ENCODE measurements at places on chromosomes 1 and 21.

- no peak for DNase-seq
- no peaks in the 10 kb centered on the region for H3K27me3 ChIP-seq
- no peak overlapping the region for H3K4me3 ChIP-seq
- no peaks in the 10 kb centered on the region for H3K36me3 ChIP-seq
- no peaks in the 10 kb centered on the region for H3K4me1 ChIP-seq
- no peak overlapping the region for H3K27ac ChIP-seq
Observed at GRCh38 chr1:244583358-244583982, 69.5 kb upstream of the DESI2 start.

DNA sequence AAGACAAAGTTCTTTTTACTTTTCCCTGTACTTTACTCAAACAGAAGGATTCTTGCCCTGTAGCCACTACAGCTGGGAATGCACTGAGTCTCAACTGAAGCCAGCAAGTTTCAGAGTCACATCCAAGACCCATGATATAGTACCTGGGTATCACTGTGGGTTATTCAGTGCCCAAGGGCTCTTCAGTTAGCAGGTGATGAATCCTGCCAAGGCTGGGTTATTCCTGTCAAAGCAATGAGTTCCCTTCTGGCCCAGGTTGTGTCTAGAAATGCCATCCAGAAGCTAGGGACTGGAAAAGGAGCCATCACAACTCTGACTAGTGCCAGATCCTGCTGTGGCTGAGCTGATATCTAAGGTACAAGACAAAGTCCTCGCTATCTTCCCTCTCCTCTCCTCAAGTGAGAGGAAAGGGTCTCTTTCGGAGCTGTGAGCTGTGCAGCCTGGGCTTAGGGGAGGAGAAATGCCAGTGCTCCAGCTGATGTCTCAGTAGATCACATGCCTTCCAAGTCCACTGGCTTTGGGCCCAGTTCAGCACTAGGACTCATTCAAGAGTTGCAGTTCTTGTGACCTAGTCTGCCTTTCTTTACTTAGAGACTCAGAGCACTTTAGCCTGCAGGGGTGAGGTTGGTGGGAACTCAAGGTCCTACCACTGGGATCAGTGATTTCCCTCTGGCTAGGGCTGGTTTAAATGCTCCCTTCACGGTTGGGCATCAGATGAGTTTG, 369.4 kb downstream of the TBX15 start:
- H3K4me3 ChIP-seq, result no peak overlapping the region
- no peak for DNase-seq
- no peak overlapping the region for H3K27ac ChIP-seq

DNA sequence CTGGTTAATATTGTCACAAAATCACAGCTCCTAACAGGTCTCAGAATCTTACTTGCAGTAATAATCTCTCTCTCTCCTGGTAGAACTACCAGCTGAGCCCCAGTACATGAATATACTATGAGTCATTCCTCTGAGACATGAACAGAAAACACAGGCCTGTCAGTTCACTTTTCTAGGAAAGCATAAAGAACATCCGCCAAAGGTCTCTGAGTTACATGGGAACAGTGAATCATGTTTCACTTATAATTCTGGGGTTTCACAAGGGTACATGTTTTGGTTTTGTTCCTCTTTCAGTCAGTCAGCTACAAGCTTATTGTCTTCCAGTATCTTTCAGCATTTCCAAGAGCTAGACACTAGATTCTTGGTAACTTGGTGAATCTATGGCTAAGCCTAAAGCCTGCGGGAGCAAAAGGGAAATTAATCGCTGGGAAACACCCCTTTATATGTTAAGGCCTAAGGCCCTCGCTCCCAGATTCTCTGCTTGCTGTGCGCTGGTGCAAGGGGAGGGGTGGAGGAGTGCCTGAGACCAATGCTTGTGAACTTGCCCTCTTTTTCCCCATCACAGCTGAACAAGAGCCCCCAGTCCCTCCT, 31.7 kb downstream of the IFNGR2 start:
- H3K4me3 ChIP-seq, result no peak overlapping the region
- no peaks in the 10 kb centered on the region for H3K27me3 ChIP-seq
- DNase-seq, result no peak
- H3K4me1 ChIP-seq, result peaks cover 15% of the 10 kb centered on the region

DNA sequence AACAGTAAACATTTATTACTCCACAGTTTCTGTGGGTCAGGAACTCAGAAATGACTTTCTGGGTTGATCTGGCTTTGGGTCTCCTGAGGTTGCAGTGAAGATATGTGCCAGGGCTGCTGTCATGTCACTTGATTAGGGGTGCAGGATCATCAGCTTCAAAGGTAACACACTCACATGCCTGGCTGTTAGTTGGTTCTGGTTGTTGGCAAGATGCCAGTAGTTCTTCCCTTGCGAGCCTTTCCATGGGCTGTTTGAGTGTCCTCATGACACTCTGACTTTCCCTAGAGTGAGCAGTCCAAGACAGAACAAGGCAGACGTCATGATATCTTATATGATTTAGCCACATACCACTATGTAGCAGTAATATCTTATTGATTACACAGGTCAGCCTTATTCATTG, 1.8 kb downstream of the SWT1 start:
- H3K27me3 ChIP-seq, result no peaks in the 10 kb centered on the region
- no peaks in the 10 kb centered on the region for H3K36me3 ChIP-seq
- H3K4me1 ChIP-seq, result peaks cover 18% of the 10 kb centered on the region
- H3K27ac ChIP-seq, result no peak overlapping the region
- no peak for DNase-seq

DNA sequence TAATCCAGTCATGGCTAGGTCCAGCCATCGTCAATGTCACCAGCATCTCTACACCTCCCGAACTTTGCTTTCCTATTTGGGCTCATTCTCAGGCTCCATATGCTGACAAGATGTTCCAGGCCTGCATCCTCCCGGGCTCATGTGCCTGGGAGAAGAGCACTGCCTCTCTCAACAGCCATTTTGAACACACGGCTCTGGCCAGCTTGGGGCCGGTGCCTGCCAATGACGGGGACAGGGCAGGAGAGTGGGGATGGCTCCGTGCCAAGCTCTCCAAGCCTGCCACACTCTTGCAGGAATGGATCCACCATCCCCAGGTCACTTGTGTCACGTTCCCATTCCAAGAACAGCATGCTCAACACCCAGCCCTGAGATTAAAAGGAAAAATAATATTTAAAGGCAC, 61.4 kb upstream of the PAX7 start:
- H3K4me3 ChIP-seq, result no peak overlapping the region
- H3K27me3 ChIP-seq, result no peaks in the 10 kb centered on the region
- H3K36me3 ChIP-seq, result no peaks in the 10 kb centered on the region
- no peak for DNase-seq
- H3K4me1 ChIP-seq, result no peaks in the 10 kb centered on the region

DNA sequence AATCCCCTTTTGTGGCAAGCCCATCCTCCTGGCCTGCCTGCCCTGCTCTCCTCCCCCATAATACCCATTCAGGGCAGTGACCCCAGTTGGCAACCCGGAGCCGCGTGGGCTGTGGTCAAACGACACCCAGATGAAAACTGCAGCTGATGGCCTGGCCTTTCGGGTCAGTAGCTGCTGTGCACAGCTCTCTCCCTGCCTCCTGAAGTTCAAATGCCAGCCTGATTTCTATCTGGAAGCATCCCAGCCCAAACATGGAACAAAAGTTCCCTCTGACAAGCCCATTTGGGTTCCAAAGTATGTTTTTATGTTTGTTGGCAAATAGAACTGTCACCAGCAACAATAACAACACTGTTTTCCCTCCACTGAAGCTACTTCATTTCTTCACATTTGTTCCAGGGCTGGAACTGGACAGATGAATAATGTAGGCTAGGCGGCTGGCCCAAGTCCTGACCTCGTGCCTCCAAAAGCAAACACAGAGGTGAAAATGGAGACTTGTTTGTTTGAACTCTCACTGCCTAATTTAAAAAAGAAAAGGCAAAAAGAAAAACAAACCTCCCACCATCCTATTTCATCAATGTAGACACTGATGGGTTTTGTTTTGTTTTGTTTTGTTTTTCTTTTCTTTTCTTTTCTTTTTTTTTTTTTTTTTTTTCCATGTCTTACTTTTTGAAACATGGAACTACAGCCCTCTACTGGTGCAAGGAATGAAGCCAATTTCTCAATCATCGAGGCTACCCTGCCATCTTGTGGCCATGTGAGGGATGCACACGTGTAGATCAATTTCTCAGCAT, 179.0 kb downstream of the ADSS2 start:
- H3K36me3 ChIP-seq, result no peaks in the 10 kb centered on the region
- no peak overlapping the region for H3K4me3 ChIP-seq
- no peak overlapping the region for H3K27ac ChIP-seq
- peaks cover 4% of the 10 kb centered on the region for H3K4me1 ChIP-seq
- no peaks in the 10 kb centered on the region for H3K27me3 ChIP-seq
- no peak for DNase-seq

DNA sequence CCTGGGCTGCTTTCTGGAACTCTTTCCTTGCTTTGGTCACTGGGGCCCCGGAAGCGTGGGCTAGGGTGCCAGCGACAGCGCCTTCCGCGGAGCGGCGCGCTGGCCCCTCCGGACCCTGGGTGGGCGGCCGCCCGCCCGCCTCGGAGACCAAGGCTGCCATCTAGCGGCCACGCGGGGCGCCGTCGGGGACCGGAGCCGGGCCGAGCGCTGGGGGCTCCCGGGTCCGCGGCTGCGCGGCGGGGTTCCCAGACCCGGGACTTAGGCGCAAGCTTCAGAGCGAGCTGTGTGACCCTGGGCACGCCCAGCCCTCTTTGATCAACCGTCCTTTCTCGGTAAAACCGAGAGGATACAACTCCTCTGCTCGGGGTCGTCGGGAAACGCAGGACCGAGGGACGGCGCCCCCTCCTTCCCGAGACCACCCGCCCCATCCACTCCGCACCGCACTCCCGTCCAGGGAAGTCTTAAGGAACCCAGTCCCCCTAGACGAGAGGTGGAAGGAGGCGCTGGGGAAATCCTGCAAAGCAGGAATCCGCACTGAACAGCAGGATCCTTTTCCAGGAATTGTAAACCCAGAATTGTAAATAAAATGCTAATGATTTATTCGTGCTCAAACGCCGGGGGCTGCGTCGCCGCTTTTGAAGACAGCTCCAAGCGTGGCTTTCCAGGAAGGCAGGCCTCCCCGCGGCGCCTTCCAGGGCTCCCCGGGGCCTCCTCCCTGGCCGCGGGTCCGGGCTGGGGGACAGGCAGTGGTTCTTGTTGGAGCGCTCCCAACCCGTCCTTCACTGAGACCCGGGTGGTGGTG, 41.2 kb downstream of the RRAGC start:
- no peak overlapping the region for H3K27ac ChIP-seq
- peak overlapping the region; percentile 24 for H3K4me3 ChIP-seq
- H3K4me1 ChIP-seq, result peaks cover 15% of the 10 kb centered on the region

GRCh38 chr1:16717336-16718098, 22.8 kb upstream of the RNU1-4 start:
- H3K27ac ChIP-seq, result no peak overlapping the region
- no peaks in the 10 kb centered on the region for H3K4me1 ChIP-seq
- no peak overlapping the region for H3K4me3 ChIP-seq
- no peaks in the 10 kb centered on the region for H3K36me3 ChIP-seq
- H3K27me3 ChIP-seq, result no peaks in the 10 kb centered on the region

GRCh38 chr1:117921991-117922390, 7.4 kb downstream of the GDAP2 start:
- no peak for DNase-seq
- no peaks in the 10 kb centered on the region for H3K27me3 ChIP-seq

DNA sequence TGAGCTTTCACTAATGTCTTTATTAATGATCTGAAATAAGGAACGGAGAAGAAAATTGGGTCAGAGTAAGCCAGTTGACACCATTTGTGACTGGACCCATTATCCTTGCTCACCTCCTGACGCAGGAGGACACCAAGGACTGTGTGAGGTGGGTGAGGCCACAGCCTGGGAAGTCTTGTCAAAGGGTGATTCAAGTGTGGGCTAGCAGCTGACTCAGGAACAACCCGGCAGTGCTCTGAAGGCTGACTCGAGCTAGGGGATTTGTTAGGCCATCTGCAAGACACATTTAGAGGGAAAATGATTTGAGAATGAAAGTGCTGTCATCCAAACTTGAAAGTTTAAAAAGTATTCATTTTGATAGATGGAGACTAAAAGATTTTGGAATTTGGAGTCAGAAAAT, 21.2 kb downstream of the PRRX1 start:
- no peak overlapping the region for H3K4me3 ChIP-seq
- no peaks in the 10 kb centered on the region for H3K36me3 ChIP-seq
- no peaks in the 10 kb centered on the region for H3K4me1 ChIP-seq
- H3K27ac ChIP-seq, result no peak overlapping the region
- H3K27me3 ChIP-seq, result no peaks in the 10 kb centered on the region

DNA sequence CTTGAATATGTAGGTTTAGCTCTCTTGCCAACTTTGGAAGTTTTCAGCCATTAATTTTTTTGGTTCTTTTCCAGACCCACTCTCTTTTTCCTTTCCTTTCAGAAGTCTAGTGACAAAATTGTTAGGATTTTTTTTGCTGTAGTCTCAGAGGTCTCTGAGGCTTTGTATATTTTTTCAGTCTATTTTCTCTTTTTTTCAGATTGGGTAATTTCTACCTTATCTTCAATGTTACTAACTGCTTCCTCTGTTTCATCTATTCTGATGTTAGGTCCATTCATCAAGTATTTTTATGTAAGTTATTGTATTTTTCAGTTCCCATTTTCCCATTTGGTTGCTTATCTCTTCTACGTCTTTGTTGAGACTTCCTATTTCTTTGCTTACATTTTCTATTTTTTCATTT, 15.7 kb downstream of the RGS2 start:
- DNase-seq, result no peak
- no peaks in the 10 kb centered on the region for H3K36me3 ChIP-seq
- H3K4me3 ChIP-seq, result no peak overlapping the region
- H3K27me3 ChIP-seq, result no peaks in the 10 kb centered on the region
- H3K4me1 ChIP-seq, result no peaks in the 10 kb centered on the region

DNA sequence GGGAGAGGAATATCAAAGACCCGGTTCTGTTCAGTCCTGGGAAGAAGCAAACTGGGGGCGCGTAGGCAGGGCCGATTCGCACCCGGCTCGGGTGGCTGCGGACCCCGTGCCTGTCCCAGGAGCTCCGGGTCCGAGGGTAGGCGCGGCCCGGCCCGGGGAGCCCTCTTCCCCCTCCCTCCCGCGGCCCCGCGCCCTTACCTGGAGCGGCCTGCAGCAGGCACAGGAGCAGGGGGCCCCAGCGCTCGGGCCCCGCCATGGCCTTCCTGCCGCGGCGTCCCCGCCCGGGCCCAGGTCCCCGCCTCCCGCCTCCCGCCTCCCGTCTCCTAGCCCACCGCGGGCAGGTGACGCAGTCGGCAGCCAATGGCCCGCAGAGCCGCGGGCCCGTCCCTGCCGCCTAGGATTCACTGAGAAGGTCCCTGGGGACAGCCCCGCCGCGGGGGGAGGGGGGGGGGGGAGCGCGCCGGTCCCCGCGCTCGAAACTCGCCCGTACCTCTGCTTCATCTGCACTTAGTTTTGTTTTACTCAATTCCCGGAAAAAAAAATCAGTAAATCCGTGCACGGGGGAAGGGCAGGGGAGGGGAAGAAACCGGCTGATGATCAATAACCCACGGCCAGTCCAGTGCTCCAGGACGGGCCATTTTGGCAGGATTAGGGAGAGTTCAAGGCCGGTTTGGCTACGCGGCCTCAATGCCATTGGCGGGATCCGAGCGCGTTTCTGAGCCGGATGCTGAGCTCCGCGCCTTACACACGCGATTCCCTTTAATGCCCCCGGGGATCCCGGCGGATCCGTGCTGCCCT, at the start of gene IFNLR1:
IFNLR1 (minus strand) TSS at position 297 of the 798 bp plus-strand sequence; CDS start at position 256, 41 bp downstream.
- peak within 1 kb of the TSS; percentile 69 for H3K4me3 ChIP-seq
- peak; percentile 91 for DNase-seq
- no peaks in the 10 kb centered on the region for H3K27me3 ChIP-seq
- H3K4me1 ChIP-seq, result peaks cover 35% of the 10 kb centered on the region
- H3K27ac ChIP-seq, result peak within 1 kb of the TSS; percentile 82
